NCI-H526 (cell line): ENCODE measurements at places on chromosomes 4 and X.

GRCh38 chrX:103882999-103883398 lies 50.9 kb upstream of the RAB9B start:
- DNase-seq = no peak

GRCh38 chr4:95465010-95465409 lies 83.8 kb downstream of the UNC5C start:
- DNase-seq = no peak

GRCh38 chrX:53048169-53049126 lies at the start of gene GPR173:
Gene GPR173 (plus strand): TSS chrX:53048789. CDS start chrX:53076622, 27,833 bp downstream.
- peak; percentile 71 for DNase-seq

GRCh38 chr4:85520765-85521749 lies 46.1 kb downstream of the ARHGAP24 start:
- no peak for DNase-seq

- DNase-seq = no peak
These were observed 58.3 kb downstream of the MID1IP1 start for GRCh38 chrX:38859602-38860001.

GRCh38 chrX:141405486-141405852 lies 163.2 kb upstream of the SPANXC start:
- DNase-seq = no peak

DNA sequence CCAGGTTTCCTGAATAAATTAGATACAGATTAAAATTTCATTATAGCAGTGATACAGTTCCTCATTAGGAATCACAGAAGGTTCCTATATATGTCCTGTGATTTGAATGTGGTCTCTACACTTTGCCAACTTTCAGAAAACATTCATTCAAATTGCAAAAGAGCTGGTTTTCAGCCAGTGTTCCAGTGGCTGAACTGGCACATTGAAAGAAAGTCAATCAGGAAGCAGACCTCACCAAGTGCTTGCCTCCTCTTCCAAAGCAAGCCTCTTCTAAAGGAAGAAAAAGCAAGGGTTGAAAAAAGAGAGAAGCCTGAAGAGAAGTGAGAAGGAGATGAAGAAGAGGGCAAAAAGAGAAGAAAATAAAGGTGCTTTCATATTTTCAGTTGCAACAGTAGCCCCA lies 12.7 kb downstream of the KLHL34 start:
- no peak for DNase-seq

GRCh38 chr4:119211867-119212233 lies 663 bp upstream of the USP53 start:
- peak; percentile 89 for DNase-seq

- no peak for DNase-seq
These were observed 37.4 kb upstream of the NDP start for GRCh38 chrX:44010626-44011025.

DNA sequence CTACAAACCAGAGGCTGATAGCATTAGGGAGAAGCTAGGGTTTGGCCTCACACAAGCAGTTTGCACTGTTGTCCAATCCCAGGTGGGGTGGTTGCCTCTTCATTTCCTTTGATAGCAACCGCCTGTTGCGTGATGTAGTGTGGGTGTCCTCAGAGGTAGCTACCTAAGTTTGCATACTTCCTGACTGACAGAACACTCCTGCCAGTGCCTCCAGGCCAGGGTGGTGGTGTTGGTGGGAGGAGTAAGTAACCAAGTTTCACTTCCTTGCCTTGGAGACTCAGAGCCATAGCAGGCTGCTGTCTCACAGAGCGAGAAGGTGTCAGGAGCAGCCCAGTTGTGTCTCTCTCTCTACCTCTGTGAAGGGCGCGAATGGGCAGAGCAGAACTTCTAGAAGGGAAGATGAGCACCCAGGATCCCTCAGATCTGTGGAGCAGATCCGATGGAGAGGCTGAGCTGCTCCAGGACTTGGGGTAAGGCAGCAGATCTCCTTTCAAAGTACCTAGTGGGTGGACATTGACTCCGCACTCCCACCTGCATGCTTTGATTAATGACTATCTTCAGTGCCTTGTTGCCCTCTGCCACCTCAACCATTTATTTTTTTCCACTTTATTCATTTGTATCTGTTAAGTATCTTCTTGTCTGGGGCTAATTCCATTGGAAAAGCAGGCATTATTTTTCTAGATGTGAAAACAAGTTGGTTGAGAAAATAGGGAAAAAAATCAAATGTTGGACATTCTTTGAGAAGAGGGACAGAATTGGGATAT lies at the start of gene DAPP1:
DAPP1 (plus strand) TSS at position 283 of the 764 bp plus-strand sequence; CDS start at position 370, 87 bp downstream.
- DNase-seq = no peak

GRCh38 chr4:77669946-77670590 lies 64.4 kb downstream of the CXCL13 start:
- DNase-seq = no peak

DNA sequence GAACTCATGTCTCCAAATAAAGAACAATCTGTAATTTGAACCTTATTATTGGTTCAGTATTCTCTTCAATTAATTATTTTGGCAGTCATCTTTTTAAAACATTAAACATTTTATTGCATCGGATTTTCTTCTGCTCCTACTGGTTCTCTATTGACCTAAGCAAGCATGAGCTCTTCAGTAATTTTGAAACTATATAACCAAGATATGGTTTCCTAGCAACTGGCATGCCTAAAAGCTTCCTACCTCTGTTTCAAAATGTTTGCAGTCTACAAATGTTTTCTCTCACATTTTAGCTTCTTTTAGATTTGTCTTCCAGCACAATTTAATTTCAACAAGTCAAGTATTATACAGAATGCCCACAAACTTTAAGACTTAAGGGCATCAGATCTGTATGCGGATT lies 371.3 kb downstream of the GPM6A start:
- no peak for DNase-seq

DNA sequence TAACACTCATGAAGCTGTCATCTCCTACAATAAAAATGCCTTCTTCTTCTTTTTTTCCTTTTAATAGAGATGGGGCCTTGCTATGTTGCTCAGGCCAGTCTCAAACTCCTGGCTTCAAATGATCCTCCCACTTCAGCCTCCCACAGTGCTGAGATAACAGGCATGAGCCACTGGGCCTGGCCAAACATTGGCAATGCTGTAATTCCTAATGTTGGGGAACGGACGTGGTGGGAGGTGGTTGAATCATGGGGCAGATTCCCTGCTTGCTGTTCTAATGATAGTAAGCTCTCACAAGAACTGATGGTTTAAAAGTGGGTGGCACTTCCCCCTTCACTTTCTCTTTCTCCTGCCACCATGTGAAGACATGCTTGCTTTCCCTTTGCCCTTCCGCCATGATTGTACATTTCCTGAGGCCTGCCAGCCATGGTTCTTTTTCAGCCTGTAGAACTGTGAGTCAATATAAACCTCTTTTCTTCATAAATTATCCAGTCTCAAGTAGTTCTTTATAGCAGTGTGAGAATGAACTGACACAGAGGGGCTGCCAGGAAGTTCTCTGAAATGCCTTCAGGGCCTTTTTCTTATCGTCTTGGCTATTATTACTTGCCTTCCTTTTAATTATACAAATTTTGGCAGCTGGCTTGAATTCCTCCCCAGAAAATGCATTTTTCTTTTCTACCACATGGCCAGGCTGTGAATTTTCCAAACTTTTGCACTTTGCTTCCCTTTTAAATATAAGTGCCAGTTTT lies 93.0 kb downstream of the CENPC start:
- no peak for DNase-seq

DNA sequence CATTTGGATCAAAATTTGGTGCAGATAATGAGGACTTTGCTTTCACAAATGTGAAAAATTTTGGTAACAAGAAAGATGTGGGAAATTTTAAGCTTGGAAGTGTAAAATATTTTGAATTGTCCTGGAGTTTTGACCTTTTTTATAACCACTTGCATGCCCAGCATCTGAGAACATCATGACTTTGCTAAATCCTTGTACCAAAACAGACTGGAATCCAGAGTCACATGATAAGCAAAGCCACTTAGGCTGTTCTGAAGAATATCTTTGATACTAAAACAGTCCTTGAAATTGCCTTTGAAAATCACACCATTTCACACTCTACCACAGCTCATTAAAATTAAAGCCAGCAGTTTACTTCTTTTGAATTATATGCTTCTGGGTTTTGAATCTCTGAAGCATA lies 2.5 kb upstream of the PPM1K start:
- DNase-seq = no peak

DNA sequence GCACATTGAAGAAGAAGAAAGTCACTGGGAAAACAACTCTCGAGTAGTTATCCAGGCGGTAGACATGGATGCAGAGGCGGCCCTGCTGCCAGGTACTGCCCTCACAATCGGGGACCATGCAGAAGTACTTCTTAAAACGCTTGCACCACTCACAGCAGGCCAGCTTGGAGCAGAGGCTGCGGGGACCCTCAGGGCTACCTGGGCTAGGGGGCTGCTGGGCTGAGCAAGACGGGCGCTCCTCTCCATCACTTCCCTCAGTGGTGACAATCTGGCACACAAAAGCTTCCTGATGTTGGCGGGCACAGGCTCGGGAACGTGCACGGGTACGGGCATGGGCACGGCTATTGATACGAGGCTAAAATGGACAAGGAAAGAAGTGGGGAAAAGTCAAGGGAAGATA lies 19.7 kb downstream of the GABRE start:
- no peak for DNase-seq

DNA sequence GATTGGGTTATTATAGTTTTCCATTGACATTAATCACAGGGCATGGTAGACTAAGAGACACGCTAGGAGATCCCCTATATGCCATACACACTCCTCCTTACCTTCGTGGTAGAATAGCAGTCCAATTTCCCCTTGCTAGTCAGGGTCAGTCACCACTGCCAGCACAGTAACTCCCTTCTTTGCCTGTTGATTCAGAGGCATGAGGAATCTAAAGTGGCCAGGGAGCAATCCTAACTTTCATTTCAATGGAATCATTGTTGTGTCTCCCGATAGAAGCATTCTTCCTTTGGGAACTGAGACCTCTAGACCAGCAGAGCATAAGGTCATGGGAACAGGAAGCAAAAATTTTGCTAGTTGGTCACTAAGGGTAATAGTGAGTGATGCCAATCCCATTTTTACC lies 51.1 kb downstream of the COL25A1 start:
- no peak for DNase-seq
